Aorta (tissue), 5 donors: ENCODE measurements at places on chromosomes 5 and 9. TPM values are rescaled to one million over a fixed set of nuclear protein-coding genes. Genes with fewer than 3 reads are reported as not detected.

GRCh38 chr9:130451509-130452388 lies 7.0 kb downstream of the ASS1 start:
- H3K4me1 ChIP-seq, result no peaks in the 10 kb centered on the region
- DNase-seq, result peak; percentile 96
- no peak overlapping the region for H3K27ac ChIP-seq
- H3K36me3 ChIP-seq, result no peaks in the 10 kb centered on the region
- no peaks in the 10 kb centered on the region for H3K27me3 ChIP-seq

- H3K4me3 ChIP-seq, result no peak overlapping the region
- DNase-seq, result no peak
- no peaks in the 10 kb centered on the region for H3K36me3 ChIP-seq
- H3K4me1 ChIP-seq, result no peaks in the 10 kb centered on the region
- H3K27me3 ChIP-seq, result no peaks in the 10 kb centered on the region
- H3K27ac ChIP-seq, result no peak overlapping the region
These were observed 166.1 kb upstream of the SEMA6A start for GRCh38 chr5:116740771-116741170.

- no peaks in the 10 kb centered on the region for H3K36me3 ChIP-seq
- no peak overlapping the region for H3K27ac ChIP-seq
- DNase-seq, result no peak
- H3K4me1 ChIP-seq, result peaks cover 11% of the 10 kb centered on the region
- no peak overlapping the region for H3K4me3 ChIP-seq
These were observed 118.1 kb downstream of the TRIO start for GRCh38 chr5:14261235-14261634.

Gene NIPAL4
- 0.55 TPM for total RNA-seq

DNA sequence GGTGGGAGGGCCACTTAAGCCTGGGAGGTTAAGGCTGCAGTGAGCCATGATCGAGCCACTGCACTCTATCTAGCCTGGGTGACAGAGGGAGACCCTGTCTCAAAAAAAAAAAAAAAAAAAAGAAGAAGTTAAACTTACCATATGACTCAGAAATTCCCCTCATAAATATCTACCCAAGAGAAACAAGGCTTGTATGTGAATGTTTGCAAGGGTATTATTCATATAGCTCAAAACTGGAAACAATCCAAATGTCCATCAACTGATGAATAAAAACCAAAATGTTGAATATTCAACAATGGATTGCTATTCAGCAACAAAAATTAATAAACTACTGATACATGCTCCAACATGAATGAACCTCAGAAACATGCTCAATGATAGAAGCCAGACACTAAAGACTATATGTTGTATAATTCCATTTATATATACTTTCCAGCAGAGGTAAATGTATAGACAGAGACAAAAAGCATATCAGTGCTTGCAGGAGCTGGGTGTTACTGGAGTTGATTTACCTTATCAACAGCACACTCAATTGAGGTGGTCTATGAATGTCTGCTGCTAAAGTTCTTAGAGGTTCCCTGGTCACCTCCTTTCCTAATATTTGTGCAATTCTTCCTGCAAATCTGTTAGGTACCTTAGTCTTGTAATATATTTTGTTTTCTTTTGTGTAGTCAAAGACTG lies 5.3 kb upstream of the SREK1 start:
- no peaks in the 10 kb centered on the region for H3K4me1 ChIP-seq
- H3K36me3 ChIP-seq, result no peaks in the 10 kb centered on the region
- H3K4me3 ChIP-seq, result no peak overlapping the region
- no peak overlapping the region for H3K27ac ChIP-seq
- H3K27me3 ChIP-seq, result no peaks in the 10 kb centered on the region

DNA sequence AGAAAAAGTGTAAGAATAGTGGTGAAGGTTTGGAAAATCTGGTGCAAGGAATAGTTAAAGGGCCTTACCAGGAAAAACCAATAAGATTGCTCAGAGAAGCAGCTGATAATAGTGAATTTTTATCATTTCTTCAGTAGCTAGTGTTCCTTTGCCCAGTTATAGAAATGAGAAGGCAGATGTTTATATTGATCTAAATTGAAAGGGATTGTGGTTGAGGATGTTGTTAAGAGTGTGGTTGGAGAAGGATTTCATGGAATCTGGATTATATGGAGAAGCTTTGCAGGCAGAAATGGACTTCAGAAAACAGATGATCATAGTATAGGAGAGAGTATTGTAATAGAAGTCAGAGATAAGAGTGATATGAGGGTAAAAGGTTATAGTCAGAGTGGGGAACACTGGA lies 102.6 kb downstream of the XRCC4 start:
- DNase-seq, result no peak
- H3K4me3 ChIP-seq, result no peak overlapping the region
- no peak overlapping the region for H3K27ac ChIP-seq
- H3K27me3 ChIP-seq, result no peaks in the 10 kb centered on the region
- no peaks in the 10 kb centered on the region for H3K4me1 ChIP-seq
- H3K36me3 ChIP-seq, result no peaks in the 10 kb centered on the region

- DNase-seq, result no peak
- H3K4me3 ChIP-seq, result no peak overlapping the region
- no peaks in the 10 kb centered on the region for H3K4me1 ChIP-seq
- no peaks in the 10 kb centered on the region for H3K27me3 ChIP-seq
These were observed 103.8 kb upstream of the LIFR start for GRCh38 chr5:38660194-38660668.

Gene RASEF
- 0.06 TPM for total RNA-seq

DNA sequence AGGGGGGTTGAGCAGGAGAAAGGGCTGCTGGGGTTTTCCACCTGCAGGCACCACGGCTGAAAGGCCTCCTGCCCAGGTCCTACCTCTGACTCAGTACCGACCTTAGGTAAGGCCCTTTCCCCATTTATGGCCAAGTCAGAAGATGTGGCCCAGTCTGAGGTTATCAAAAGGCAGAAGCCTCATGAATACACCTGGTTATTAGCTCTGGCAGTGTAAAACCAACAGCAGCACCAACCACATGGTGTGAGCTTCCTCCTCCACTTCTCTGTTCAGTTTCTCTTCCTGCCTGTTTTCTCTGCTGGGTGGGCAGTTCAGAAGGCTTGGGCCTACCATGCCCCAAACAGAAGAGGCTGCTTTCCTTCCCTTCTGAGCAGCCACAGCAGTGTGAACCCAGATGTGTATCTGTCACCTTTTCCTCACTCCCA lies 86.9 kb downstream of the UGCG start:
- H3K4me1 ChIP-seq, result no peaks in the 10 kb centered on the region
- DNase-seq, result no peak
- H3K4me3 ChIP-seq, result no peak overlapping the region
- H3K27ac ChIP-seq, result no peak overlapping the region
- no peaks in the 10 kb centered on the region for H3K27me3 ChIP-seq
- no peaks in the 10 kb centered on the region for H3K36me3 ChIP-seq

- no peaks in the 10 kb centered on the region for H3K4me1 ChIP-seq
- no peaks in the 10 kb centered on the region for H3K27me3 ChIP-seq
- DNase-seq, result no peak
- H3K4me3 ChIP-seq, result no peak overlapping the region
- no peak overlapping the region for H3K27ac ChIP-seq
- no peaks in the 10 kb centered on the region for H3K36me3 ChIP-seq
These were observed 8.6 kb downstream of the MORN5 start for GRCh38 chr9:122168356-122168755.

DNA sequence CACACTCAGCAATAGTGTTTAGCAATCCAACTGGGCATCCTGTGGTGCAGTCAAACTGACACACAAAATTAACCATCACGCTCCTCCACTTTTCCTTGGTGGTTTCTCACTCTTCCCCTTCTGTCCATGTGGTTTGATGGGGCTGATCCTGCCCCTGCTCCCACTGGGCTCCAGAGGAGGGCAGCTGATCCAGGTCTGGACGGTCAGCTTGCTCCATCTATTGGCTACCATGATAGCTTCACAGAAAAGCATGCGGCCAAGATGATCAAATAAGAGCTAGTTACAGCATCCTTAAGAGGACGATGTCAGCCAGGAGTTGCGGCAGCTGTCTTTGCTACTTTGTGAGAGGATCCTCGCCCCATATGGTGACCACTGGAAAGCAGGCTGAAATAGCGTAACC lies 29.6 kb upstream of the RANBP17 start:
- no peak for DNase-seq
- no peak overlapping the region for H3K4me3 ChIP-seq
- H3K27ac ChIP-seq, result no peak overlapping the region
- no peaks in the 10 kb centered on the region for H3K36me3 ChIP-seq

DNA sequence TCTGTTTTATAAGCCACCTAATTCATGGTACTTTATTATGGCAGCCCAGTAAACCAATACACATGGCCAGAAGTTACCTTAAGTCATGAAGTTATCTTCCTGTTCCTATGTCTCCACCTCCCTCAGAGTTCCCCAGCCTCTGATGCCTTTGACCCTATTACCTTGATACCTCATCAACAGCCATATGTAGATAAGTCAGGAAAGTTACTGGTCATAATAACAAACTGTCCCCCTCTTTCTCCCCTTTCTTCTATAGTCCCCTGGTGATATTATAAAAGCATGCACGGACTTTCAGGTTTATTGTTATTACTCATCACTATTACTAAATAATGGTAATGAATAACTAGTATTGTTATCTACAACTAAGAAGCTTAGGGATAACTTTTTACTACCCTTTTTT lies 168.9 kb upstream of the FER start:
- no peaks in the 10 kb centered on the region for H3K4me1 ChIP-seq
- no peaks in the 10 kb centered on the region for H3K36me3 ChIP-seq
- no peak for DNase-seq
- no peaks in the 10 kb centered on the region for H3K27me3 ChIP-seq

Gene DCAF10
- 29.5 TPM for total RNA-seq

GRCh38 chr9:121646992-121647391 lies 4.4 kb upstream of the DAB2IP start:
- no peaks in the 10 kb centered on the region for H3K4me1 ChIP-seq
- H3K27ac ChIP-seq, result no peak overlapping the region
- no peaks in the 10 kb centered on the region for H3K36me3 ChIP-seq
- no peak for DNase-seq
- no peak overlapping the region for H3K4me3 ChIP-seq

- H3K27me3 ChIP-seq, result no peaks in the 10 kb centered on the region
- no peaks in the 10 kb centered on the region for H3K4me1 ChIP-seq
- no peak for DNase-seq
- peaks cover 6% of the 10 kb centered on the region for H3K36me3 ChIP-seq
- H3K27ac ChIP-seq, result no peak overlapping the region
These were observed 43.3 kb upstream of the ALDOB start for GRCh38 chr9:101478906-101479305.

DNA sequence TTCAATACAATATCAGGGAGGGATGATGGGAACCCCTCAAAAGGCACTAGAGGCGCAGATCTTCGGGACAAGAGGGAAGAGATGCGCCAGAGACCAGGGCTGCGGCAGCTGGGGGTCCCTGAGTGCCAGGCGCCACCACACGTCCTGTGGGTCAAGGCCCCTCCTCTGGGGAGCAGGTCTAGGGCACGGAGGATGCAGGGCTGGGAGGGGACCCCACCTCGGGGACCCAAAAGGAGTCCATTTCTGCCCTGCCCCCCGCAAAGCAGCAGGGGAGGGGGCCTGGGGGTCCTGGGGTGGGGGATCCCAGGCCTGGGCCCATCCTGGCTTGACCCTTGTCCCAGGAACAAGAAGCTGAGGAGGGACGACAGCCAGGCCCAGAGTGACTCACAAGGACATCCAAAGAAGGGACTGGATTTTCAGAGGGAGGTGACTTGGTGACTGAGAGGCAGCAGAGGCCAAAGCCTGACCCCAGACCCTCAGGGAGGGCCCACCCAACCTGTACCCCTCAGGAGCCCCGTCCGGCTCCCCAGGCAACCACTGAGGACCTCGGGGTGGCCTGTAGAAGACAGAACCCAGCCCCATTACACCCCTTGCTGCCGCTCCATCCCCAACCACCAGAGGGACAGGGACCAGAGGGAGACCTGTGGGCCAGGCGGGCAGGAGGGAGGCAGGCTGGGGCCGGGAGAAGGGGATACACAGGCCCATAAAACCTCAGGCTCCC lies 54.2 kb downstream of the LRSAM1 start:
- no peak overlapping the region for H3K27ac ChIP-seq
- no peaks in the 10 kb centered on the region for H3K36me3 ChIP-seq
- H3K4me3 ChIP-seq, result no peak overlapping the region
- DNase-seq, result no peak
- H3K4me1 ChIP-seq, result no peaks in the 10 kb centered on the region

DNA sequence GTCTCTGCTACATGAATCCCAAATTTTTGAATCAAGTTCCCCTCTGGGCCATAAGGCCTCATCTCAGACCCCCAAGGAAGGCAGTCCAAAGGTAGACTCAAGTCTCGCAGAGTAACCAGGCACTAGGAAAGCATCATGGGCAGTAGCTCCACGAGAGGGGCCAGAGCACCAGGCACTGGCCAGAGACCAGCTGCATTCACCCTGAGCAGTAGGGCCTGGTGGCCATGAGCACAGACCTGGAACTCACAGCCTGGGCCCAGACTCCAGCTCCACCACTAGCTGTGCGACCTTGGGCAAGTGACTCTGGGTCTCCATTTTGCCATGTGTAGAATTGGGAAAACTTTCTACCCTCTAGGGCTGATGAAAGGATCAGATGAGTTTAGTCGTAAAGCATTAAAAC lies 28.5 kb downstream of the NANS start:
- no peak overlapping the region for H3K4me3 ChIP-seq
- H3K36me3 ChIP-seq, result peaks cover 3% of the 10 kb centered on the region
- no peak overlapping the region for H3K27ac ChIP-seq
- DNase-seq, result no peak

Gene GPR151
- 0.10 TPM for total RNA-seq

Gene FRMD3
- 7.4 TPM for total RNA-seq

DNA sequence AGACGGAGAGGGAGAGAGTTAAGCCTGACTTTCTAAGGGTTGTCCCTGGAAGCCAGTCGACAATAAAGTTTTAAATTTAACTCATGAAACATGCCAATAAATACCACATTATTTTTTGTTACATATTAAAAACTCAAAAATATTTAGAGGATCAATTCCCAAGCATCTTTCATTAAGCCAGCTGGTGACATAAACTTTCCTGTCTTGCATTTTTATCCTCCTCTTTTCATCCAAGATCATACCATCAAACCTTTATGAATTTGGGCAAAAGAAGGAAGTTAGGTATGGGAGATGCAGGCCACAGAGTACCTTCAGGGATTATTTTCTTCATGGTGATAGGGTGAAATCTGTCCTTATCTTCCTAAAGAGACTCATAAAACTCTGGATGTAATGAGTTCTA lies 178.3 kb upstream of the FBXL17 start:
- H3K27me3 ChIP-seq, result no peaks in the 10 kb centered on the region
- no peak overlapping the region for H3K27ac ChIP-seq
- no peak for DNase-seq
- no peaks in the 10 kb centered on the region for H3K36me3 ChIP-seq
- no peak overlapping the region for H3K4me3 ChIP-seq
- H3K4me1 ChIP-seq, result no peaks in the 10 kb centered on the region

Gene MARVELD2
- total RNA-seq, result 0.97 TPM
